ENCODE measurements at places on chromosomes 12 and 14.
A peak's percentile ranks its signal among the peaks of the same experiment; 100 is the strongest.

- no peak for DNase-seq
These were observed 58.6 kb downstream of the SVOP start for GRCh38 chr12:108962256-108962655.

DNA sequence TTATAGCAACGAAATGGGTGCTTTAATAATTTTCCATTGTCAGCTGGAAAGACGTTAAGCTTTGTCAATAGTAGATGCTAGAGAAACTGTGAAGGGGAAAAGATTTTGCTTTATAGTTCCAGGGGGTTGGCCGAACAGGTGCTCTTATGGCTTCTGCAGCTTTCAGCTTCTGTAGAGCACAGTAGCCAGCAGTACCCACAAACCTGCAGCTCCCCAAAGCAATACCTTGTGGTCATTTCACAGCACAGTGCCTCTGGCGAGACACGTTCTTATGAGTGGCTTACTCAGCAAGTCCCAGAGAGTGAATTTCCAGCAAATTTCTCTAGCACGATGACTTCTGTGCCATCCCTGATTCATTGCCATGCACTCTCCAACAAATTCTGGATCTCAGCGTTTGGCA lies 416.3 kb upstream of the ATP2B1 start:
- DNase-seq, result no peak

DNA sequence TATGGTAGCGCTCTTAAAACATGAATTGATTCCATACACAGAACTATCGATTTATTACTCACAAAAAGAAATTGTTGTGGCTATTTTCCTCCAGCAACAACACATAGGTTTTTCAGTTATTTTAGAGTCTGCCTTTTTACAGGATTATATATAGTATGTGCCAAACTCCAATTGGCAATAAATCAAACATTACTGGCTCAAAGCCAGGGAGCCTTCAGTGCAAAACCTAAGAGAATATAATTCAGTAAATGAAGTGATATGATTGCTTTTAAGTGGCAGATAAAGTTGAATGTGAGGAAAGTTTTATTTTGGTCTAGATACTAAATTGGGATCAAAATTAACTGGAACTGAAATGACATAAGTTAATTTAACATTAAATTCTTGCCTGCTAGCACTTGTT lies 234.8 kb downstream of the PIK3C2G start:
- no peak for DNase-seq

GRCh38 chr14:35229084-35229791 lies 62.9 kb upstream of the PSMA6 start:
- no peak for DNase-seq

DNA sequence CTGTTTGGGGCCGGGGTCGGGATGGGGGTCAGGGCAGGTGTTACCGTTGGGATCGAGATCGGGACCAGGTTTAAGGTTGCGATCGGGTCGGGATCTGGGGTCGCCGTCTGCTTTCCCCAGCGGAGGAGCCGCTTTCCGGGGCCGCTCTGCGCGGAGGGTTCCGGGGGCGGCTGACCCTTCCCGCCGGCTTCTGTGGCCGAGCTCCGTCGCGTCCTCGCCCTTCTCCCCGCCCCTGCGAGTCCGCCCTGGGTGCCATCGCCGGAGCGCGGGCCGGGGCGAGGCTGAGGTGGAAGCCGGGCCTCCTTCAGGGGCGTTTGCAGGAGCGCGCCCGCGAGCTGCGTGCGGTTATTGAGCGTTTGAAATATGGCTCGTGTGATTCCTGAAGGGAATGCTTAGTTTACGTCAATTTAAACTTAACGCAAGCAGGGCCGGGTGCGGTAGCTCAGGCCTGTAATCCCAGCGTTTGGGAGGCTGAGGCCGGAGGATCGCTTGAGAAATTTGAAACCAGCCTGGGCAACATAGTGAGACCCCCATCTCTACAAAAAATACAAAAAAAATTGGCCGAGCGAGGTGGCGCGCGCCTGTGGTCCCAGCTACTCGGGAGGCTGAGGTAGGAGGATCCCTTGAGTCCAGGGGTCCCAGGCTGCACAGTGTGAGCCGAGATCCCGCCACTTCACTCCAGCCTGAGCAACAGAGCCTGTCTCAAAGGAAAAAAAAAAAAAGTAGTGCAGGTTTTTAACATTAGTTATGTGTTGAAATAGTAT lies 620 bp downstream of the PGAM5 start:
- peak; percentile 15 for DNase-seq

DNA sequence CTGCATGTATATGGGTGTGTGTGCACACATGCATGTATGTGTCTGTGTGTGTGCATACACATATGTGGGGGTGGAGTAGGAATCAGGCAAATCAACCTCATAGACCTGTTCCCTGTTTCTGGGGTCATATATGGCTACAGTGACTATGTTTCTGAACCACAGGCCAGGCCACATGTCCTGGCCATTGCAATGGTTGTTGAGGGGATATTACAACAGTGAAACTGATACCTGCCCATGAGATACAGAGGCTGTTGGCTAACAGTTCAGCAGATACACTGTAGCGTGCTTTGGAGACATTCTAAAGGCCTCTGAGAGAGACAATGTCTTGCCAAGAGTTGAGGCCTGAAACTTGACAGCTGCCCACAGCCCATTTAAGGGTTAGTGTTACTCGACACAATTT lies 47.3 kb upstream of the FOS start:
- no peak for DNase-seq

GRCh38 chr14:20306079-20306423 lies 300 bp upstream of the TTC5 start:
- no peak for DNase-seq

- no peak for DNase-seq
These were observed 28.4 kb upstream of the GAS2L3 start for GRCh38 chr12:100545092-100545491.
